ENCODE measurements at places on chromosomes 12 and 14. TPM values are rescaled to one million over a fixed set of nuclear protein-coding genes. Genes with fewer than 3 reads are reported as not detected.

- DNase-seq: no peak
Measured at GRCh38 chr12:6552140-6552551, 3.7 kb downstream of the IFFO1 start.

DNA sequence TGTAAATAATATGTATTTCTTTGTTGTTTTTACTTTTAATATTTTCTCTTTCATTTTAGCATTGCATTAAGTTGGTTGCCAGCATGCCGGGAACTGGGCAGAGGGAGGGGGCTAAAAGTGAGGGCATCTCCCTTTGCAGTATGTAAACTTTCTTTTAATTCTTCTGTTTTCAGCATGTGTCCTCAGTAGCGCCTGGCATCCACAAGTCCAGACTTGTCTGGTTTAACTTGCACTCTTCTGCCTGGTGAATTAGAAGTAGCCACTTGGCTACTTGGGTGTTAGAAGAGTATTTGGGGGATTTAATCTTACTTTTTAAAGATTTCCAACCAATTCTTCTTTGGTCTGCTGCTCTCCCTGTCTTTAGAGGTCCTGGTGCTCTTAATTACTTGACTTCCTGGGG, 117.2 kb upstream of the SCAF11 start:
- no peak for DNase-seq

DNA sequence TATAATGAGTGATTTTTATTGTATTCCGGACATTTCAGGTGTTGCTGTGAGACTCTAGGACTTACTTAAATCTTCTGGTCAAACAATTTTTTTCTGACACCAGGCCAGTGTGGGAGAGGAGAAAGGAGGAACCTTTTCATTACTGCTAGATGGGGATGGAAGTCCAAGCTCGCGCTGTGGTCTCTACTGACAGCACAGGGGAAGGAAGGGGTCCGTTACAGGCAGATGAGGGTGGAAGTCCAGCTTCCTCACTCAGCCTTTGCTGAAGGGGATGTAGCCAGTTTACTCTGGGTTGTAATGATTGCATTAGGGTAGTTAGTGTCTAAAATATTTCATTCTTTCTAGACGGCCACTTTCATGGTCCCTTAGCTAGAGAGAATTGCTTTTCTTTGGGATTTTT, 26.3 kb upstream of the ST8SIA1 start:
- DNase-seq: no peak

DNA sequence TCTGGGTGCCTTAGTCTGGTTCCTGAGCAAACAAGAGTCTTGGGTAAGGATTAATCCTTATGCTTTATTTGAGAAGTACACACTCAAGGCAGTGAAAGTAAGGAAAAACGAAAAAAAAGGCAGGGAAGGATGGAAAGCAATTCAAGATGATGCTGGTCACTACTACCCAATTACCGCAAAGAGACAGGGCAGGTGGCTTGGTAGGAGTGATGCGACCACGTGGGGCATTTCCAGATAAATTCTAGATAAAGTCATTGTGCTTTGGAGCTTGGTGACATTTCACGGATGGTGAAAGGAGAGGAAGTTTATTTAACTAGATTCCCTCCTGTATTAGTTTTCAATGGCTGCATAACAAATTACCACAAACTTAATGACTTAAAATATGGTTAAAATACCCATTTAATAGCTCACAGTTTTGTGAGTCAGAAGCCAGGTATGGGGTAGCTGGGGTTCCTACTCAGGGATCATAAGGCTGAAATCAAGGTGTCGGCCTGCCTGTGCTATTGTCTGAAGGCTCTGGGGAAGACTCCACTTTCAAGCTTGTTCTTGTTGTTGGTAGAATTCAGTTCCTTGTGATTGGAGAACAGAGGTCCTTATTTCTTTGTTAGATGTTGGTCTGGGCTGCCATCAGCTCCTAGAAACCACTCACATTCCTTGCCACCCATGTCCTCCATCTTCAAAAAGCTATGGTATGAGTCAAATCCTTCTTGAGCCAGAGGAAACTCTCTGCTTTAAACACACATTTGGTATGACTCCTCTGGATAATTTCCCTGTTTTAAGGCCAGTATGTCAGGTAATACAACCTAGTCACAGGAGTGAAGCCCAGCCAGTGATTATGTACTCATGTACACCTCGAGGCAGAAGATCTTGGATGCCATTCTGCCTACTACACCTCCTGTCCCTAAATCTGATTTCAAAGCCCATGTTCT, 5.6 kb upstream of the HMGA2 start:
- DNase-seq: no peak

DNA sequence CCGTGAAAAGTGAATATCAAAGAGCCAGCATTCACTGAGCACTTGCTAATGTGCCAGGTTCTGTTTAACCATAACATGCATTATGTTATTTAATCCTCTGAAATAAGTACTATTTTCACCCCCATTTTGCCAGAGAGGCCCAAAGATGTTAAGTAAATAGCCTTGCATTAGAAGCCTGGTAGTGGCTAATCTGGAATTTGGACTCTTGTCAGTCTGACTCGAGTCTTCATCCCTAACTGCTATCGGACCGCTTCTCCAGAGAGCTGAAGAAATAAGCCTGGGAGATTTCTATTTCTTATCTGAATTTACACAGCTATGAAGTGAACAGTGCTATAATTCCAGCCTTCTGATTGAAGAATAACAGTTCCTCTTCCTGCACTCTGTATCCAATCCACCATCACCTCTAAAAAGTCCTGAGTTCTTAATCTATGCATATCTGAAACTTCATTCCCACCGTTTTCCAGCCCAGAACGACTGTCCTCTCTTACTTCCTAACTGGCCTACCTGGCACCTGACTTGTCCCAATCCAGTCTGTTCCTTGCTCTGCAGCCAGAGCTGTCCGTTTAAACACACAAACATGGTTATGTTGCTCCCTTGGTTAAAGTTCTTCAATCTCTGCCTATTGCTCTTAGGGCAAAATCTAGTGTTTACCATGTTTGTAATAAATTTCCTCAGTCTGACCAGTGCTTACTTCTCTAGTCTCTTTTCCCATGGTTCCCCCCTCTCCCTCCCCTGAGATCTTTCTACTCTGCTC, 2.3 kb downstream of the POLR3B start:
- DNase-seq: no peak

DNA sequence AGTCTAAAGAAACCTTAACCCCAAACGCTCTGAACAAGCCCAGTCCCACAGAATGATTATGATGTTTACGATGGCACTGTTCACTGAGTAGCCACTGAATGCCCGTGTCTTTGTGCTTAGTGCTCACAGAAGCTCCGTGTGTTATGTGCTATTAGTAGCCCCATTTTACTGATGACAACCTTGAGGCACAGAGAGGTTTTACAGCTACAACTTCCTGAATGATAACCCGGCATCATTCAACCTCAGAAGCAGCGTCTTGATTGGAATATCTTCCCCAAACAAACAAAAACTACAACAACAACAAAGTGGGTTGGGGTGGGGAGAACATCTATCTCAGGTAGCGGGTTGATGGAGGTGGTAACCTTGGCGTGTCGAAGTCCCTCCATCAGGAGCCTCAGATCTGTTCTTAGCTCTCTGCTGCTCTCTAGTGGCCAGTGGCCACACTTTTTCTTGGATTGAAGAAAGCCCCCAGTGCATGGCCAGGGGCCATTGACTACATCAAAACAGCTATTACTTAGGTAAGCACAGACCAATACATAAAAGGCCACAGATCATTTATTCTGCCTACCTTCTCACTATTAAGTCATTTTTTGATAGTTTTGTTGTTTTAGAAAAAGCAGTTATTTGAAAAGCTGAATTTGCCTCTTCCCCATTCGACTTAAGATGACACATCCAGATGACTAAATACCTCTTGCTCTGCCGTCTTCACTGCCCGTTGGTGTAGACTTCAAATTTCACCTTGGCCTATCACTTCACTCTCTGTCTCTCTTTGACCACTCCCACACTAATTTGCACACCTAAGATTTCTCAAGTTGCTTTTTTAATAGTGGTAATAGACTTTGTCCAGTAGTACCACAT, 376.9 kb downstream of the GALC start:
- DNase-seq: peak; percentile 58

DNA sequence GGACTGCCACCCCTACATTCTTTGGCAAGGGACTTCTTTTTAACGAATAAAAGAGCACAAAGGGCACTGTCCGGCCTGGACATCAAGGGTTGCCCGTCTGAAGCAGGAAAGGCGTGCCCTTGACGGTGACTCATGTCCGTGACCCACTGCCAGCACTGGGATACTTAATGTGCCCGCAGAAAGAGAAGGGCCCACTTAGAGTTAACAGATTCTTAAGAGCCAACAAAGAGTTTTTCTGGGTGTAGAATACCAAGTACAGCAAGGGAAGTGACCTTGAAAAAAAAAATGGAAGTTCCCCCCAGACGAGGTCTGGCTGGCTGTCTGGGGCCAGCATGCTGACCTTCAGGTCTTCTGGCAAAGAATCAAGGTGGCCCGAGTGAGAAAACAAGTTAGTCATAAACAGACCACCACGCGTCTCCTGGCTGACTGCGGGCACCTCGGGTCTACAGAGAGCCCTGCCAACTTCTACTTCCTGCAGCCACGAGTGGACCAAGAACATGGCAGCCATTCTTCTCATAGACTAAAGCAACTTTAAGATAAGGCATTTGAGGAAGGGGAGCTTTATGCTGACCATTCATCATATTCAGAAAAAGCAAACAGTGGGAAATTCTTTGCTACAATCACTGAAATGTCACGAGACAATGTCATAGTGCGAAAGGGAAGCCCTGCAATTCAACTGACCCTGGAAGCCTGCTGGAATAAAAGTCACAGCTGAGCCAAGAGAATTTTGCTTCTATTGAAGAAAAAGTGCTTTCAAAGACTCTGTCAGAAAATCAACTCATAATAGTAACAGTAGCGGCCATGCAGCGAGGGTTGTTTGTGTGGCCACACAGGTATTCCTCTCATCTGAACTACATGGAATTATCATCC, 10.5 kb upstream of the SELPLG start:
- DNase-seq: no peak

DNA sequence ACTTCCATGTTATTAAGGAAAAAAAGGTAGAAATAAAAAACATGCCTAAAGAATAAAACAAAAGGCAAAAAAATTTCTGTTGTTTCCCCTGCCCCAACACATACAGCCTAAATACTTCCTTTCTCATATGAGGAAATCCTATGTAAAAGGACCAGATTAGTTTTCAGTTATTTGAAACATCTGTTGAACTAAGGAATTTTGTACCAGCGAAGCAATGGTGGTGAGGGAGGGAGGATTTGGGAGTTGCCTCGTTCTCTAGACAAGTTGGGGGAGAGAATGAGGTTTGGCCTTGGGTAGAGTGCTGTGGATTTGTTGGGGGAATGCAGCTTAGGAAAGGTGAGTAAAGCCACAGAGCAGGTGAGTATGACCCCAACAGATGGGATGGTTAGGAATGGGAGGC, 141.5 kb upstream of the RFLNA start:
- peak; percentile 61 for DNase-seq

GRCh38 chr12:116368196-116369194, 91.0 kb upstream of the MED13L start:
- DNase-seq: peak; percentile 83

- DNase-seq: no peak
Measured at GRCh38 chr14:63478437-63478852, 64.7 kb downstream of the PPP2R5E start.

- DNase-seq: peak; percentile 83
Measured at GRCh38 chr12:121811434-121812319, 7.9 kb downstream of the SETD1B start.

- no peak for DNase-seq
Measured at GRCh38 chr12:84857525-84858208, 54.9 kb downstream of the SLC6A15 start.

- DNase-seq: no peak
Measured at GRCh38 chr12:117714203-117714602, 254.6 kb downstream of the KSR2 start.

GRCh38 chr12:93376436-93377251, 1.1 kb upstream of the NUDT4 start:
- peak; percentile 68 for DNase-seq

- DNase-seq: no peak
Measured at GRCh38 chr12:11727133-11727664, 77.7 kb downstream of the ETV6 start.

DNA sequence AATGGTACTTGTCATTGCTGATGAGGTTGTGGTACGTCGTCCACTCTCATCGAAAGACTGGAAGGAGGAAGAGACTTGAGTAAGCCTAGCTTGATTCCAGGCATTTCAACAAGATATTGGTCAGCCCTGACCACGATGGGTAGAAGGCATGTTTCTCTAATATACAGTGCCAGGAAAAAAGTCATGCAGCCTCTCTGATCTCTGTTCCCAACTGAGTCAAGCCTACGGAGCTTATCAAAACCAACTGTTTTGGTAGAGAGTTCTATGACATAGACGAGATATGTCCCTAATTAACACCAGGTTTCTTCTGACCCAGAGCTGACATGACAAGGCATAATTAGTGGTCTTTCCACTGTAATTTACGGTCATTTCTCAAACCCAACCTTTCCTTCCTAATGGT, 58.5 kb downstream of the NIN start:
- no peak for DNase-seq

- DNase-seq: no peak
Measured at GRCh38 chr12:82665142-82665923, 21.4 kb upstream of the TMTC2 start.

DNA sequence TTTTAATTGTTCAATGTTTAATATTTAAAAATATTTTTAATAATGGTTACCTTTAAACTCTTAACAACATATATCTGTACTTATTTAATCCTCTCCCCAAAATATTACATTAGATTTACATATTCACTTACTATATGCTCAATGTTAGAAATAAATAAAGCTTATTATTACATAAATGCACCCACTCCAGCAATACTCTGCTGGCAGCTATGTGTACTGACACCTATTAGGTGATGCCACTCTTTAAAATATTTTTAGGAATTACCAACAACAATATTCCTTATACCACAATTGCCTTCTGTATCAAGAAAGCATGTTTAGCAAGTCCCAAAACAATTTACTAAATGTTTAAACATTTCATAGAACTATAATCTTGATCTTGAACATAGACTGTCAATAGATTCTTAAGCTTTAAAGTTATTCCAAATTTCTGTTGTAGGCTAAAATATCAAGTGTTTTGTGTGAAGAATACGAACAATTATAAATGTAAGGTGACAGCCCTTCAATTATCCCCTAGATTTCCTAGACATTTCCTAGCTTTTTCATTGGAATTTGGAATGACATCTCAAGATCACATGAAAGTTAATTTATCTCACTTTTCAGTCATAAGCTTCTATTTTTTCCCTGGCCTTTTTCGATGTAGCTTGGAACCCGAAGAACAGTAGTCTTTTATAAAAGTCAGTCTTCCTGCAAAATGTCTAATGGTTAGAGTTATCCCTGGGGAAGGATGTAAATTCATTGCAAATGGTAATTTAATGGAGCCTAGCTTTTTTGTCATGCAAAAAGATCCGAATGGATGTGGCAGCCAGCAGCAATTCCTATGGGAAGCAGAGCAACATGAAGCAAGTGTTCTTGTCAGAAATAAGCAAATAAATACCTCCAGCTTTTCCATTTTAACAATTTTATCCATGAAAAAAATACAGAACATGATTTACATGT, 907.5 kb upstream of the ATXN7L3B start:
- no peak for DNase-seq

GRCh38 chr12:11771356-11771755, 121.9 kb downstream of the ETV6 start:
- no peak for DNase-seq

ATF7IP gene
- total RNA-seq: 122 TPM

DEGS2 gene
- total RNA-seq: 5.2 TPM

LHX5 gene
- total RNA-seq: not detected

FZD10 gene
- 1.7 TPM for total RNA-seq

INHBC gene
- not detected for total RNA-seq

DHRS4L2 gene
- 29.2 TPM for total RNA-seq

CFAP54 gene
- total RNA-seq: 15.5 TPM

NGB gene
- total RNA-seq: not detected

P2RX2 gene
- total RNA-seq: 3.4 TPM

IL26 gene
- total RNA-seq: not detected

All from lung (tissue), 17 donors.